ENCODE measurements at places on chromosomes 4 and X. TPM values are rescaled to one million over a fixed set of nuclear protein-coding genes. Genes with fewer than 3 reads are reported as not detected.

DNA sequence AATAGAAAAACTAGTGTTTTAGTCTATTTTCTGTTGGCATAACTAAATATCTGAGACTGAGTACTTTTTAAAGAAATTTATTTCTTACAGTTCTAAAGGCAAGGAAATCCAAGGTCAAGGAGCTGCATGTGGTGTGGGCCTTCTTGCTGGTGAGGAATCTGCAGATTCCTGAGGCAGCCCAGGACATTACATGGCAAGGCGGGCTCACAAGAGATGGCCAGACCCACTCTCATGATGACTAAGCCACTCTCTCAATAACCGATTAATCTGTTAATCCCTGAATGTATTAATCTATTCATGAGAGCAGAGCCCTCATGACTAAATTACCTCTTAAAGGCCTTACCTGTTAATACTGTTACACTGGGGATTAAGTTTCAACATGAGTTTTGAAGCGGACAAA, 340.8 kb downstream of the GRXCR1 start:
- no peak for DNase-seq

- no peak for DNase-seq
These were observed 44.4 kb downstream of the CCDC158 start for GRCh38 chr4:76376534-76376933.

- DNase-seq, result no peak
These were observed 23.2 kb downstream of the TNIP3 start for GRCh38 chr4:121140716-121141460.

DNA sequence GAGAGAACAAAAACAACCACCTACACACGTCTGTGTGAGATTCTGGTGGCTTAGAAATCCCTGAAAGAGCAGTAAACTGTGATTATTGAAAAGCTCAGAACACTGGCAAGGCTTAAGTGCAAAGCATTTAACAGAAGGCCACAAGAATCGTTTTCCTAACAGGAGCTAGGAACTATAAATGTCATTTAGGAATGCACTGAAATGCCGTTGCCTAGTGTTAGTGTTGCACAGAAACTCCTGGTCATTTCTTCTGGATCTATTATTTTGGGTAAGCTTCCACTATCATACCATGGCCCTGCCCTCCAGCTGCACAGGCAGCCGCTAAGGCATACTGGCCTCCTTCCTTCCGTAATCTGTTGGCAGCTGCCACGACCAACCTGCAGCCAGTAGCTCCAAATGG, 923.2 kb downstream of the NLGN4X start:
- DNase-seq, result no peak

DNA sequence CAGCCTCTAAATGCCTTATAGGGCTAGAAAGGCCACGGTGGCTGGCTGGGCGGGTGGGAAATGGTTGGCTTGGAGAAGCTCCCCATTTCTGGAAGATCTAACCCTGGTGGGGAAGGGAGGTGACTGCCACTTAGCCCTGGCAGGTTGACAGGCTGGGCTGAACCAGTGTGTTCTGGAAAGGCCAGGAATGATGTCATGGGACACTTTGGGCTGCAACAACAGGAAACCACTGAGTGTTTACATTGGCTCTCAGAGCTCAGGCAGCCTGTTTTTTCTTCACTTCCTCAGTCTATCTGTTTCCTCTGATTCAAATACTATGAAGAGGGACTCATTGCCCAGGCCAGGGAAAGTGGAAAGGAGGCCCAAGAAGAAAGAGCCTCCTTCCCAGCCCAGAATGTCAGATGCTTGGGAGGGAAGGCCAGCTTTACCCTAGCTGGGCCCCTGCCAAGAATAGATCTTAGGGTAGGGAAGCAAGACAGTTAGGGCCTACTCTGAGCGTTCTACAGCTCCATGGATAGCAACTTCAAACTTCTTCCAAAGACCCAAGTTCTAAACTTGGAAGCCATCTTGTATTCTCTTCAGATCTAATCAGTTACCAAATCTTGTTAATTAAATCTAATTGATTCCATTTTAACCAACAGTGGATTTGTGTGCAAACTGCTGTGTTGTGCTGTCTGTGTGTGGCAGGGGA, 65.8 kb upstream of the MSN start:
- peak; percentile 89 for DNase-seq

DNA sequence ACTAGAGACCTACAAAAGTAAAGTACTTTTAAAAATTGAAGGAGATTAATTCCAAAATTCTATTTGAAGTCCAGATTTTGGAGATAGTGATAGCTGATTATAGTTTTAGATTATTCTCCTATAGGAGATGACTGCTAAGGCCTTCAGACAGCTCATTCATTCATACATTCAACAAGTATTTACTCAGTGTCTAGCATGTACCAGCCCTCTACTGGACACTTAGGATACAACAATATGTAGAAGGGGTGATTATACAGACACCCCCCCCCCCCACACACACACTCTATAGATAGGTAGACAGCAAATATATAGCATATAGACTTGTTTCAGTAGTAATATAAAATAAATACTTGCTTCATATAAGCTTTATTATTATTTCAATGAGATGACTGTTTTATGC, 60.4 kb upstream of the TAF9B start:
- DNase-seq, result no peak

DNA sequence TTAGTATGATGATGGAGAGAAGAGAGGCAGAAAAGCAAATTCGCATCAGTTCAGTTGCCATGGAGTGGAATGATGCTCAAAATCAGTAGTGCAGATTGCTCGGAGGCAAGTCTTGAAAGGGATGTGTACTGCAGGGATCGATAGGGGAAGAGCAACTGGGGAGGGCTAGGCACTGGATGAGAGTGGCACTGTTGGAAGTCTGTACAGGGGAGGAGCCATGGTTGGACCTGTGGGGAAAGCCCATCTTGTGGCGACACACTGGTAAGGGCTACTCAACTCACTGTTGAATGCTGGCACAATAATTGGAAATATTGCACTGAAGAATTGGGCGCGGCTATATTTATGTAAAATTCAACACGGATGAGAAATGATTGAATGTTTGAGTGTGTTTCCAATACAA, 1.2 kb downstream of the RAB9B start:
- DNase-seq, result no peak

DNA sequence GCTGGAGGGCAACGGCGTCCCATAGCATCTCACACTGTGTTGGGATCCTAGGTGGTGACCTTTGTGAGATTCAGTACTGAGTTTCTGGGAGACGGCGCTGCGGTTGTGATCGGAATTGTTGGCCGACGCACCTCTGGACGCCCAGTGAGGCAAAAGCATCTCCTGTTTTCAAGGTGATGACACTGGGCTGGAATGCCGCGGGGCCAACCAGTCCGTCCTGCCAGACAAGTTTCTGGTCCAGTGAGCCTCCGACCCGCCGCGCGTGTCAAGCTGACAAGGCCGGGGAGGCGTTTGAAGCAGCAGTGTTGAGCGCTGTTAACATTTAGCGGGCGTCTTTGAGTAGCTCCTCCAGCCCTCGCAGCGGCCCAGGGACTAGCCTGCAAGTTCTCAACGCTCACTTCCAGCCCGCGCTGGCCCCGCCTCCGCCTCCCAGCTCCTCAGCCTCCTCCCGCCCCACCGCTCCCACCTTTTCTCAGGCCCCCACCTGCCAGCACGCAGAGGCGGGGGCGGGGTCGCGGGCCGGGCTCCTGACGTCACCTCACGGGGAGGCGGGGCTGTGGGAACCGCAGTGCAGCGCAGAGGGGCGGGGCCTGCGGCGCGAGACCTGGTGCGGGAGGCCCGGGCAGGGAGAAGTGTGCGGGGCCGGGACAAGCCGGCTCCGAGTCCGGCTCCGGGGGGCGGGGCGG, 482 bp upstream of the CDS1 start:
- peak; percentile 79 for DNase-seq

DNA sequence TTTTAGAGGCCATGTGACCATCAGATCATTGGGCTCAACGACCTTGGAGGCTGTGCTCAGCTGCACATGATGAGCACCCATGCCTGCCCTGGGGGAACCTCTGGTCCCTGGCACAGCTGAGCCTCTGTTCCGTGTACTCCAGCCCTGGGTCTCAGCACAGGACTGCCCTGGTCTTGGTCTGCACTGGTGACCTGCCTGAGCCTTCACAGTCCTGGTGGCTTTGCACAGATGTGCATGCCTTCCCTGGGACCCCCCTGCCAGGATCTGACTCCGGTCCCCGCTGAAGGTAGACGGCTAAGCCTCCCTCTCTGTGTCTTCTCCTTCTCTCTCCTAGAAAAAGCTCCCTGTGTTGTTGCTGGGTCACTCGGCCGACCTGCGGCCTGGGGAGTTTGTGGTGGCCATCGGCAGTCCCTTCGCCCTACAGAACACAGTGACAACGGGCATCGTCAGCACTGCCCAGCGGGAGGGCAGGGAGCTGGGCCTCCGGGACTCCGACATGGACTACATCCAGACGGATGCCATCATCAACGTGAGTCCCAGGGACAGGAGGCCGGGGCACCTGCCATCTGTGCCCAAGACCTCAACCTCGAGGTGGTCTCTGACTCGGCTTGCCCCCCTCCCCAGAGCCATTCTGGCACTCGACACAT, 21.6 kb downstream of the HTRA3 start:
- DNase-seq, result peak; percentile 8

DNA sequence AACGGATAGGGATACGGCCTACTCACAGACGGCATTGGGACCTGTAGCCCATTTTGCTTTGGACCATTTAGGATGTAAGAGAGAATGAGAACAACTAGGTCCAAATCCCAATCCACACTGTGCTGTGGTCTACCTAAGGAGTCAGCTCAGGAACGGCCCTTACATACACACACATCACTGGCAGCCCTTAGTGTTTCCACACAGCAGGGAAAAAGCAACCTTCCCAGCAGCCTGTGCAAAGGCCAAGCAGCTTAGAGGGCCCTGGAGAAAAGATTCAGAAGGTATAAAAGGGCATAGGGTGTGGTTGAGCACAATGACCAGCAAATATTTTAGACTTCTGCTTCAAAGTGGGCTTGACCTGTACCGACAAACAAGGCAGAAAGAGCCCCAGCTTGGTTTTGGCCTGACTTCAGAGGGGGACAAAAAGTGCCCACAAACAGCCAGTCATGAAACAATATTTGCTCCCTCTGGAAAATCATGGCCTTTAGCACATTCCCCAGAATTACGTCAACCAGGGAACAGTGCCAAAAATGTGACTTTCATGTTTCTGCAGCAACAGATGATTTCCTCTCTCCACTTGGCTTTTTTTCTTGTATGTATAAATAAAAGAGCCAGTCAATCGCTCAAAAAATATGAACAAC, 359.5 kb upstream of the FGF16 start:
- DNase-seq, result no peak

DNA sequence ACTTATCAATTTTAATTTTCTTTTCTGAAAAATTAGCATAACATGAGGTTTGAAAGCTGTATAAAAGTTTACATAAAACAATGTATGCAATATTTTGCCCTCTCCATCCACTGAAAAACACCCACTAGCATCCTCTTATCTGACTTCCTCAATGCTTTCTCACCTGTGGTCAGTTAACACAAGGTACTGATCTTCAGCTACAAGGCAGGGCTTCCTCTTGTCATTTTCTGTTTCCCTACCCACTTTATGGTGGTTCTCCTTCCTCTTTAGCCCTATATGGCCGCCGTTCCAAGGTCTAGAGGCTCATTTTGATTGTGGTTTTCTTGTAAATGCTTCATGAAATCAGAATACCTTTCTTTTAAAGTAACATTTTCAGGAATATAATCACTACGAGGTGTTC, 618.6 kb upstream of the CPEB2 start:
- no peak for DNase-seq

DNA sequence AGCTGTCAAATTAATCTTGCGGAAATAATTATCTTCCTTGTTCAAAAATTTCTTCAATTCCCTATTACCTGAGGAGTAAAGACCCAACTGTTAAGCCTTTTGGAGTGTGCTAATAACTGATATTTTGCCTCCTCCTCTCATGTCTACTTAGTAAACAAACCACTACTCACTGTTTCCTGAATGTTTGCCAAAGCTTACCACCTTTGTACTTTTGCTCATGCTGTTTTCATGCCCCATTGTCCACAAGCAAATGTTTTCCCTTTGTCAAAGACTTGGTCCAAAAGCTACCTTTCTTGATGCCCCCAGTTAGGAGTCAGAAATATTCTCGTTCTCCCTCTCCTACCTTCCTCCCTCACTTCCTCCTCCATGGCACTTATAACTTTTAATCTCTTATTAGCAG, 226.1 kb downstream of the ENOX2 start:
- DNase-seq, result no peak

DNA sequence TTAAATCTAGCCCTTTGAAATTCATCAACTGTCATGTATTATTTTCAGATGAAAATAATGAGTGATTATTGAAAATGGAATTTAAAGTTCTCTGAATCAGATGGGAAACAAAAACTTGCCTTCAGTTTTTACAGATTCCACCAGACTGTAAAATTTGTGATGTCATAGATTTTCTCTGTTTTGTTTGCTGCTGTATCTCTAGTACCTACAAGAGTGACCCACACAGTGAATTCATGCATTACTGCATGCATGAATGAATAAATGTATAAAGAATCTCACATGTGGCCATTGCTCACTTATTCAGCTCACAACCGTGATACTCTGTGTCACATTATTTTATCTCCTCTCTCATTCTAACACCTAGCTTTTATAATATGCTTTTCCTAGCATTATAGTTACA, 532.2 kb upstream of the AGA start:
- no peak for DNase-seq

DNA sequence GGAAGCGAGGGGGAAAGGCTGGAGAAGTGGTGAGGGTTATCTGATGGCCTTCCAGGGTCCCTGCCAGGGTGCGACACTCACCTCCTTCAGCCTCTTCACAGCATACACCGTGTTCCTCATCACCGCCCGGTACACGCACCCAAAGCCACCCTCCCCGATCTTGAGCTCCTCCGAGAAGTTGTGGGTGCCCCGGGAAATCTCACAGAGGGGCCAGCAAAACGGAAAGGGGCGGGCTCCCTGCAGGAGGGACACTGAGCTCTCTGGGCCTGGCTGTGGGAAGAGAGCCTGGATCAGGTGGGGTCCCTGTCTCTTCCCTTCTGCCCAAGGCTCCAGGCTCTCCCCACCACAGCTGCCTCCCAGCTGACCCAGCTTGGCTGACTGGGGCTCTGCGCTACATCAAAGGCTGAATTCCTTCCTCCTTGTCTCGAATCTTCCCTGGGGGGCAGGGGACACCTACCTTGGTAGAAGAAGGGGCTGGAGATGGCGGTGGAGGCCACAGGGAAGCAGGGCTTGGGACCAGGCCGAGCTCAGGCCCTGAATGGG, 1.1 kb downstream of the IRAK1 start:
- DNase-seq, result no peak

GRCh38 chr4:78544678-78545077, 6.9 kb upstream of the ANXA3 start:
- no peak for DNase-seq

DNA sequence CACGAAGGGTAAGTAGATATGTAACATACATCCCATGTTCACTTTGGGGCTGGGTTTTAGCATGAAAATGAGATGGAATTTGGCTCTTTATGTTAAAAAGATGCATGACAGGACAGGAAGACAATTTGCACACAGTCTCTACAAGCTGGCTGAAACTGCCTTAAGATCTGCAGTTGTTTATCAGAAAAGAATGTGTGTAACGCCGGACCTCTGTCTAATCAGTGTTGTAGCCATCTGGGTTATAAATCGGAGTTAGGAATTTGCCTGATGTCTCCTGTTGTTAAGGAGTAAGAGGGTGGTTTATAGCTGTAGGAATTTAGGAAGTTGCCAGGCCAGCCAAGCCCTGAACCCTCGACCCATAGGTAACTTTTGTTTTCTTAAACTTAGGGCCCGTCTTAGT, 562.9 kb upstream of the FAT1 start:
- no peak for DNase-seq

Gene ELK1
- 9.9 TPM for polyA plus RNA-seq

Gene DRD5
- polyA plus RNA-seq, result 0.10 TPM

Gene ADAM29
- not detected for polyA plus RNA-seq

Gene APLN
- 3.6 TPM for polyA plus RNA-seq

Gene SPP1
- polyA plus RNA-seq, result 1.6 TPM

Gene DBET
- polyA plus RNA-seq, result not detected

Gene OTC
- polyA plus RNA-seq, result not detected

Gene HOPX
- 83.3 TPM for polyA plus RNA-seq

Gene GLRB
- polyA plus RNA-seq, result 3.2 TPM

Gene UGT2B11
- polyA plus RNA-seq, result not detected

Gene ALB
- polyA plus RNA-seq, result 0.76 TPM

All from heart left ventricle (tissue), 16 donors.